ENCODE measurements at places on chromosomes 12 and 14.
A peak's percentile ranks its signal among the peaks of the same experiment; 100 is the strongest.

GRCh38 chr14:67595392-67595791 is 4.7 kb downstream of the PIGH start:
- DNase-seq, result no peak

DNA sequence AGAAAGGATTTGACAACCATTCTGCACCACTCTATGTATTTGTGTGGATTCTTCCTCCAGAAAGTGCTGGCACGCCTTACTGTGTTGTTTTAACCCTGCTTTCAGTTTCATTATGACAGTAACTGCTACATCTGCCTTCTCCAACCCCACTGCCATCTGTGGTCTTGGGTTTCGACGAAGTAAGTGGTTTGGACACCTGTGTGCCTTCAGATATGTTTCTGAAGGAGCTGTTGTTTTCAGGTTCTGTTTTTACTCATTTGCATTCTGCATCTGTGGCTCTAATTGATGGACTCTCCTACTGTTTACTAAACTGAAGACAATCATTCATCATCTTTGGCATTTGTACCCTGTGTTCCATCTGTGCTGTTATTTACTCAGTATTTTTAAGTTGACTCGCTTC is 4.1 kb downstream of the TSHR start:
- DNase-seq, result no peak

DNA sequence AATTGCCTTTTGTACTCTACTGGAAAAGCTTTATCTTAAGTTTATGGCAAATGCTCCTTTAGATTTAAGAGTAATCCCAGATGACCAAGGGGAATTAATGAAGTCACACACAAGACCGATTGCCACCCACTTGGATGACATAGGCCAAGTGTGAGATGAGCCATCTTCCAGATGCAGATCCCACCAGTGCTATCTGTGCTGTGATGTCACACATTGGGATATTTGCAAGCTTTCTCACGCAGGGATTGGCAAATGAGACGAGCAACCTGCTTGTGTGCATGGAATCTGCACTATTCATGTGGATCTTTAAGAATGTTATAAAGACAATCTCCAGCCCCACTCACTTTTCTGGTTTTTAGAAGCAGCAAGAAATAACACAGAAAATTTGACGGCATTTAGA is 602.1 kb upstream of the TMEM132C start:
- DNase-seq, result no peak

- DNase-seq, result no peak
Measured at GRCh38 chr12:81956468-81956860, 197.3 kb upstream of the PPFIA2 start.

DNA sequence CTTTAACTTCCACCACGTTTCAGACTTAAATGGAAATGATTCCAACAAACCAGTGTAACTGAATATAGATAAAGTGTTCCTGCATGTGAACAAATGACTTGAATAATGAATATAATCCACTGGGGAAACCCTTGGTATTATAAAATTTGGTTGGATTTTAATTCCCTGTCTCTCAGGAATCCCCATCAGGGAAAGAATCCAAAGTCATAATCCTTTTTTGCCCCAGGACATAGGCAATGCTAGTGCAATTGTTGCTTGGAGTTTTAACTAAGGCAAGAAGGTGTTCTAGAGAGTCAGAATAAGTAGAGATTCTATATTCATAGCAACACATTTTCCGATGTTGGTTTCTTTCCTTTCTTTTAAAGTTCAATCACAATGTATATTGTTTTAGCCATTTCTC is 1169.4 kb downstream of the GALC start:
- no peak for DNase-seq

DNA sequence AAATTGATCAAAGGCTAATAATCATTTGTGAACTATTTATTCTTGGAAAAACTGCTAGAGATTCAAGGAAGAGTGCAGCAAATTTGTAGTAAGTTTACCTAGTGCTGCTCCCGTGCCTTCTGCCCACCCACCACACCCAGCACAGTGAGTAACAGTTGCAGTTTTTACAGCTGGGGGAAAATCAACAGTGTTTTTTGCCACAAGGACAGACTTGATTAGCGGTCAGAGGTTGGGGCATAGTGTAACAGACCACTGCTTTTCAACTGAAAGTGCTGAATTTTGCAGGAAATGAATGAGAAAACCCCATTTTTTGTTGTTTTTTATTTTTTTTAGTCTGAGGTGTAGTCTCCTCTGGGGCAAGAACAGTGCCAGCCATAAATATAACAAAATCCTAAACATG is 7.5 kb upstream of the KLRK1 start:
- no peak for DNase-seq

GRCh38 chr12:55695349-55695748 is 12.4 kb downstream of the ITGA7 start:
- no peak for DNase-seq

DNA sequence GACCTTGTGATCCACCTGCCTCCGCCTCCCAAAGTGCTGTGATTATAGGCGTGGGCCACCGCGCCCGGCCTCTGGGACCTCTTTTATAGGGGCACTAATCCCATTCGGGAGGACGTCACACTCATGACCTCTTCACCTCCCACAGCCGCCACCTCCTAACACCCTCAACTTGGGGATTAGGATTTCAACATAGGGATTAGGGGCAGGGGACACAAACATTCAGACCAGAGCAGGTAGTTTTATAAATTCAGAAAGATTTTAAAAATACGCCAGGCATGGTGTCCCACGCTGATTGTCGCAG is 49.4 kb downstream of the TPCN1 start:
- no peak for DNase-seq

DNA sequence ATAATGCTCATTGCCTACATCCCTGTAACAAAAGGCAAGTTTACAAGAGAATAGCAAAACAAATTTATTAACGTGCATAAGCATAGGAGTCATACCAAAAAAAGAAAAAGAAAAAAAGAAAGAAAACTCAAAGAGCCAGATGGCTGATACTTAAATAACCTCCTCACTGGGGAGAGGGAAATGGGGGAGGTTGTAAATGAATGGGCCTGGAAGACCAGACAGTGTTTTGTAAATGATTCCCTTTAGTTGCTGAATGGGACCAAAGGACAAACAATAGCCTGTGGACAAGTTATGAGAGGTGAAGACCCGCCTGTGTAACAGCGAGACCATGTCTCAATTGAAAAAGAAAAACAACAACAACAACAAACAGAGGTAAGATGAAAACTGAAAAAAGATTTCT is 35.3 kb downstream of the CAPS2 start:
- DNase-seq, result no peak

- DNase-seq, result no peak
Measured at GRCh38 chr14:71403656-71404055, 496.4 kb downstream of the PCNX1 start.

DNA sequence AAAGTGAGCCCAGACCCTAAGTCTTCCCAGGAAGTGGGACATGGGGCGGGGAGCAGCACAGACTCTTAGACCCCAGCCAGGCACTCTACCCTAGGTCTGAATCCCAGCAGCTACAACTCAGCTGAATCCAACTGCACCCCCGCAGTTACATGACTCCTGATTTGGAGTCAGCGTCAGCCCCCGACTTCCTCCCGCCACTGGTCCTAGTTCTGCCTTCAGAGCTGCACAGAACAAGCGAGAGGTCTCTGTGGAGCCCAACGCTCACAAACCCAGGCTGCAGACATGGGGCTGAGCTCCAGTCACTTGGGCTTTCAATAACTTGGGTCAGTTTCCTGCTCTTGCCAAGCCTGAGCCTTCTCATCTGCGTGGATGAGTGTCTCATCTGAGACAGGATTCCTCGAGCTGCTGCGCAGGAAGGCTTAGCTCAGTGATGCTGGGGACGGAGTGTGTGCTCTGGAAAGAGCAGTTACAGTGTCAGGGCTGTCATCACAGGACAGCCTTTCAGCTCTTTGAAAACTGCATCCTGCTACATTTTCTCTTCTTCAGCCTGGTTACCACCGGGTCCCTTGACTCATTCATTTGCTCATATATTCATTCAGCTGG is 30.6 kb upstream of the NXPH4 start:
- DNase-seq, result no peak

GRCh38 chr14:32043624-32044023 is 33.5 kb upstream of the ARHGAP5 start:
- peak; percentile 47 for DNase-seq

DNA sequence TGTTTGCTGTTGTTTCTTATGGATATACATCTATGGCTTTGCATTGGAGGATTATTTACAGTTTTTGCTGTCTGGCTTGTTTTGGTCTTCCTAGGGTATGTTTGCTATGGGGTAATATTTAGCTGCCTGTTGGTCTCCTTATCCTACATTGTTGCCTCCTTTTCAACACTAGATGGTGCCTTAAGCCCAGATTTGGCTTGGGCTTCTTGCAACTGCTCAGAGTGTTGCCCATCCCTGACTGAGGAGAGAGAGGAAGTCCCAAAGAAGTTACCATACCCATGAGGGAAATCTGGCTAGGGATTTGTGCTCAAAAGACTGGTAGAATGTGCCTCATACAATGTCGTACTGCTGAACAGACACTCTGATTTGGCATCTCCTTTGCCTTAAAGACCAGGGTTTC is 94.6 kb upstream of the MUCL1 start:
- no peak for DNase-seq

GRCh38 chr12:78236264-78236663 is 405.6 kb downstream of the NAV3 start:
- no peak for DNase-seq

DNA sequence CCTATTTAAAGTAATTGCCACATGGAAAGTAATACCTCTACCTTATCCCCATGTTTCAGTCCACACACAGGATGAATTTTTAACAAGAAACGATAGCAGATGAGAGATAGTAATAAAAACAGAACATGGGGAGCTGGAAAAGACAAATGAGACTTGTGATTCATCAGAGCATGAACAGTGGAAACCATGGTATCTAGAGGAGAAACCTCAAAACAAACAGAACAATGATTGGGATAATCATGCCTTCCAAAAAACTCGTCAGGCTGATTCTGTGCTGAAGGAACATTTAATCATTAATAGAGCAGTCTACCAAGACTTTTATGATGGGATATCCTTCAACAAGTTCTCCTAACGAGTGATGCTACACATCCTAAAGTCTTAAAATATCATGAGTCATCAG is 1390.7 kb downstream of the FSCB start:
- DNase-seq, result no peak

GRCh38 chr12:15842108-15842507 is 40.1 kb upstream of the STRAP start:
- DNase-seq, result no peak

DNA sequence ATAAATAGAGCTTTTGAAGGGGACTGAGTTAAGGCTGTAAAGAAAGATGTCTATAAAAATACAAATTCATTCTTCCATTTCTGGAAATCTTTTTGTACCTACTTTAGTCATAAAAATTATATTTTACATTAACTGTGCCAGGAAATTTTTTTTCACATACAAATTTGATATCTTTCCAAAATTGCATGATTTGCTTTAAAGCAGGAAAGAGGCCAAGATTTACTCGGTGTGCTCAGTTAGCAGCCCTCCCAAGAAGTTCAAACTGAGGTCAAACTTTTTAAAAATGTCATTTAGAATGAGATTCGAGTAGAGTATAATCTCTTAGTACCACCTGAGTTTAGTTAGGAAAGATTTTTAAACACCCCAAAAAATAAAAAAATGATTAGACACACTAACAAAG is 173.2 kb upstream of the GRIP1 start:
- no peak for DNase-seq

GRCh38 chr14:29734732-29735131 is 192.9 kb downstream of the PRKD1 start:
- DNase-seq, result no peak

DNA sequence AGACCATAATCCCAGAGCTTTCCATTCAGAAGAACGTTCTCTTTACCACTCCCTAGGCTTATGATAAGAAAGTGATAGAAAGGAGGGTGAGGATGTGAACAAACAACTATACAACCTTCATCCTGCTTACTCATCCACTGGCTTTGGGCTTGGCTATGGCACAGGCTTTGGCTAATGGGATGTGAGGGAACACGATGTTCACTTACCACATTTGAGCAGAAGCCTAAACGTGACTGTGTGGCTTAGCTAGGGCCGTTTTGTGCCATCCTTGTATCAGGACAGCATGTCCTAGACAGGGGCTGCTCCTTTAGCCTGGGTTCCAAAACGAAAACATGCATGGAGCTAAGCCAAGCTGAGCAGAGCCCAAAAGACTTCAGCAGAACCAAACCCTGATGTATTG is 118.6 kb upstream of the CCDC175 start:
- DNase-seq, result no peak

- no peak for DNase-seq
Measured at GRCh38 chr12:31236998-31237637, 88.8 kb downstream of the SINHCAF start.

- no peak for DNase-seq
Measured at GRCh38 chr14:70838076-70838475, 28.8 kb upstream of the MAP3K9 start.

DNA sequence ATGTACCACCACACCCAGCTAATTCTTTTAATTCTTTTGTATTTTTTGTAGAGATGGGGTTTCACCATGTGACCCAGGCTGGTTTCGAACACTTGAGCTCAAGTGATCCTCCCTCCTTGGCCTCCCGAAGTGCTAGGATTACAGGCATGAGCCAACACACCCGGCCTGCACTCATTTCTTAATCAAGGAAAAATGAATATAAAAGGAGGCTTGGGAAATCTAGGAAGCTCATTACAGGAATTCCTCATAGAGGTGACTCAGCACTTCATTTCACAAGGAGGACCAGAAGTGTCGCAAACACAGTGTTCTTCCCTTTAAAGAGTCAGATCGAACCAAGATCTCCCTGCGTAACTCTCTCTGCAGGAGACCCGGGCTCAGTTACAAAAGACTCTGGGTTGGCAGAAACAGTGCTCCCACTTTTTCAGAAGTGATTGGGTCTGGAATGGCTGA is 30.3 kb downstream of the NFKBIA start:
- no peak for DNase-seq

- no peak for DNase-seq
Measured at GRCh38 chr14:54275997-54276725, 120.6 kb upstream of the CDKN3 start.

DNA sequence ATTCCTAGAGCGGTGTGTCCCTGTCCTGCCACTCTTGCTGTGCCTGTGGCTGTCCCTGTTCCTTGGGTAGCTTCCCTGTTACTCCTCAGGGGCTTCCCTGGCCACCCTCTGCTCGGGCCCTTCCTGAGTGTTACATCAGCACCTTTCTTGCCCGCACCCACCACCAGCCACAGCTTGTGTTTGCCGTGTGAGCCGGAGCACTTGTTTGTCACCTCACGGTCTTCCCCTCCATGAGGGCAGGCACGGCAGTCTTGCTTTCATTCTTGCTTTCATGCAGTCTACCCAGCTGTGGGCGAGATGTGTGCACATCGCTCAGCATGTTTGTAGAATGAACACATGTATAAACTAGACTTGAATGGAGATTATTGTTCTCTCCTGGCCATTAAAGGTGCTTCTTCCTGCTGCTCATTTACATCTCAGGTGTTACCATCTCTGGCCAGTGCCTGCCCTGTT is 42.0 kb downstream of the TRAF3 start:
- DNase-seq, result no peak

DNA sequence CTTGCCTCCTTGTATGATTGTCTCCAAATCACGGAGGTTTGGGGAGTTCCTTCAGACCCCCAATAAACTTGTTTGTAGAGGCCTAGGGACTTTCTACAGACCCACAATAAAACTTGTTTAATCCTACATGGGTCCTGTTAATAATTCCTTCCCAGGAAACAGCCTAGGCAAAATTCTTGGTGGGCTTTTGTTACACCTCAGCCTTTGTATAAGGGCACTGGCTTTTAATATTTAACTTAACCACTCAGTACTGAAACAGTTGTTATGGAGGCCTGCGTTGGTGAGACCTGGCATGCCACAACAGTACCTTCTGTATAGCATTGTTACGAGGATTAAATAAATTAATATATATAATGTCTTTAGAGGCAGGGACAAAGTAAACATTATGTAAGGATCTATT is 32.7 kb upstream of the FAR2 start:
- no peak for DNase-seq

- DNase-seq, result no peak
Measured at GRCh38 chr12:52045794-52046199, 5.4 kb upstream of the NR4A1 start.
